ENCODE measurements at places on chromosomes 5 and 9.

DNA sequence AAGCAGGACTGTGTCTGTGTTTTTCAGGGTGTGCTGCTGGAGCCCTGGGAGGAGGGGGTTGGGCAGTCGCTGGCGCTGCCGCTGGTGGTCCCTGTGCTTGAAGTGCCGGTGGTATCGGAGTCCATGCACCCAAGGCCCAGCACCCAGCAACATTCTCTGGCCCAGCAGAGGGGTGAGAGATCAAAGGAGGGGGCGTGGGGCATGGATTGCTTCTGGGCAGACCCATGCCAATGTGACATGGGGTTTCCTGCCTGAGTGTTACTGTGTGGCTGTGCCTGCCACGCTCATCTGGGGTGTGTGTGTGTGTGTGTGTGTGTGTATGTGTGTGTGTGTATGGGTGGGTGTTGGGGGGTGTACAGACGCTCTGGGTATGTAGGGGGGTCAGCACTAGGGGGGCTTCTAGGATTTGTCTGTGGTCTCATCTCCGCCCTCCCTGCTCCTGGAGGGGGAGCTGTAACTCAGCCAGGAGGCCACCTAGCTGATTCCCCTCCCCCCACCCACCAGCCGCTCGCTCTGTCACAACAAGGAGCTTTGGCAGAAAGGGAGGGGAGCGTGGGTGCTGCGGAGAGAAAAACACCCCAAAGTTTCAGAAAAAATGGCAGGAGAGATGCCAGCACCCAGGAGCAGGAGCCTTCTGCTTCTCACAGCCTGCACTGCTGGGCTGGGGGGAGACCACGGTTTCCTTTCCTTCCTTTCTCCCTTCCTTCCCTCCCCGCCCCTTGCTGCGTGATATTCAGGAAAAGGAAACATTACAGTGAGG, 35.9 kb upstream of the HSPA9 start:
- no peak for DNase-seq

GRCh38 chr9:18324928-18325745, 148.8 kb upstream of the ADAMTSL1 start:
- DNase-seq, result no peak

DNA sequence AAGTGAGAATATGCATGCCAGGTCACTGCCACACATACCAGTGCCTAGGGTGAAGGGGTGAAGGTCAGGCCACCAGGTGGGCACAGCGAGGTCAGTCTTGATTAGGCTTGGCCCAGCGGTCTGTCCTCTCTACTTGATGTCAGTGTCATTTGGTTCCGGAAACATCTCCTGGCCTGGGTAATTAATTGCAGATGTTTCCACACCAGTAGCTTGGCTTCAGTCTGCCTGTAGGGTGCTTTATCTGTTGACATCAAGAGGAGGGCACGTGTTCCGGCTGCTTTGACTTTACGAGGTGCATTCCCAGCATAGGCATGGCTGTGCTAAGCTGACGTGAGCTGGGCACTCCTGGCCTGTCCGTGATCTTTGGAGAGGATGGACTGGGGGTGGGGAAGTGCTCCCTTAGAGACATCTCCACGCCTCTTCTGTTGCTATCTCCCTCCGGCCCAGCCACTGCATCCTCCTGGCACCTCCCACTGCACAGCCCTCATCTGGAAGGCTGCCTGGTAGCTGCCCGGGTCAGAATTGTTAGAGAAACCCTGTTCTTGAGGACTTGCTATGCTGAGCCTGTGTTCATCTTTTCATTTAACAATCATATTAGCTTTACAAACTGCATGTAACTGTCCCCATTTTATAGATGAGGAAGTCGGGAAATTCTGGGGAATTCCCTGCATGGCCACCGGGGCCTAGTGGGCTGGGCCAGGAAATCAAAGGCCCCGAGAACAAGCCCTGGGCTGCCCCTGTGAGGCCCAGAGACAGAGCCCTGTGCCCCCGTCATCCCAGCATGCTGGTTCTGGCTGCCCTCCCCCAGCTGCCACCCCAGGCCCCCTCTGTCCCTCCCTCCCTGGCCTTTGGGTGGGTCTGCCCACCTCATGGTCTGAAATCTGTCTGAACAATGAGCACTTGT, 29.1 kb downstream of the JADE2 start:
- no peak for DNase-seq

DNA sequence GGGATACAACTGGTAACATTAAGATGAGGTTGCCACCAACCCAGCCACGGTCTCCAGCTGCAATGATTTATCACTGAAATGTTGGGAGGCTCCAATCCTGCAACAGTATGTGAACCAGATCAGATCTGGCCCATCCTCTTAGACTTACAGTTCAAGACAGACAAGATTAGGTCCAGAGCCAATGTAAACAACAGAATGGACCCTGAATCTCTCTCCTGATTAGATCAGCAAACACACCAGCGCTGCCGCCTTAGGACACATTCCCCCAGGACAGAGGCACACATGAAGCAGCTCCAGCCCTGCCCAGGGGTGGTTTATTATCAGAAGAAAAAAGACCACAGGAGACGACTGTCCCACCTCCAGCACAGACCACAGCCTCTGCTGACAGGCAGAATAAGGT, 82.1 kb downstream of the SLIT3 start:
- DNase-seq, result no peak

DNA sequence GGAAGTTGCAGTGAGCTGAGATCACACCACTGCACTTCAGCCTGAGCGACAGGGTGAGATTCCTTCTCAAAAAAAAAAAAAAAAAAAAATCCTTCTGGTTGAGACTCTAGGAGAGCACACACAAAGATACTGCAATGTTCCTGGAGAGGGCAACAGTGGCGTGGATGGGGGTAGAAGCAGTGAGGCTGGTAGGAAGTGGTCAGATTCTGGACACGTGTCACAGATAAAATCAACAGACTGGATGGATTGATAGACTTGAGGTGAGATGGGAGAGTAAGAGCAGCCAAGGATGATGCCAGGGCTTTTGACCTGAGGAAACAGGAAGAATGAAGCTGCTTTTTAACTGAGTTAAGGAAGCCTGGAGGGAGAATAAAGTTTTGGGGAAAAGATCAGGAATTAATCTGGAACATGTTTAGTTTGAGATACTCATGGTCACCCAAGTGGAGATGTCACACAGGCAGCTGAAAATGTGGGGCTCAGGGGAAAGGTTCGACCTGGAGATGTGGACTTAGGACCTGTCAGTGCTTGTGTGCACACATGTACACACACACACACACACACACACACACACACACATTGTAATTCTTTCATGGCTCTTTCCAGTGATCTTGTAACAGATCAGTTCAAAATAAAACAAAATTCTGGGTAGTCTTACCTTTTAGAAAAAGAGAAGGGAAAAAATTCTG, 88.1 kb downstream of the FANCC start:
- no peak for DNase-seq

- DNase-seq, result no peak
Observed at GRCh38 chr9:35229779-35230143, 68.0 kb downstream of the UNC13B start.

GRCh38 chr5:135678640-135679268, 100.0 kb upstream of the CXCL14 start:
- no peak for DNase-seq

GRCh38 chr5:71528206-71528605, 58.9 kb upstream of the MCCC2 start:
- DNase-seq, result no peak

GRCh38 chr5:146751781-146752401, 126.7 kb downstream of the PPP2R2B start:
- peak; percentile 52 for DNase-seq

- DNase-seq, result no peak
Observed at GRCh38 chr5:26625099-26625498, 413.3 kb downstream of the CDH9 start.

GRCh38 chr5:147831465-147831864, at the start of gene SPINK1:
Gene SPINK1, minus strand, starts transcription at chr5:147831671. Its CDS starts 94 bp downstream, at chr5:147831577.
- no peak for DNase-seq

DNA sequence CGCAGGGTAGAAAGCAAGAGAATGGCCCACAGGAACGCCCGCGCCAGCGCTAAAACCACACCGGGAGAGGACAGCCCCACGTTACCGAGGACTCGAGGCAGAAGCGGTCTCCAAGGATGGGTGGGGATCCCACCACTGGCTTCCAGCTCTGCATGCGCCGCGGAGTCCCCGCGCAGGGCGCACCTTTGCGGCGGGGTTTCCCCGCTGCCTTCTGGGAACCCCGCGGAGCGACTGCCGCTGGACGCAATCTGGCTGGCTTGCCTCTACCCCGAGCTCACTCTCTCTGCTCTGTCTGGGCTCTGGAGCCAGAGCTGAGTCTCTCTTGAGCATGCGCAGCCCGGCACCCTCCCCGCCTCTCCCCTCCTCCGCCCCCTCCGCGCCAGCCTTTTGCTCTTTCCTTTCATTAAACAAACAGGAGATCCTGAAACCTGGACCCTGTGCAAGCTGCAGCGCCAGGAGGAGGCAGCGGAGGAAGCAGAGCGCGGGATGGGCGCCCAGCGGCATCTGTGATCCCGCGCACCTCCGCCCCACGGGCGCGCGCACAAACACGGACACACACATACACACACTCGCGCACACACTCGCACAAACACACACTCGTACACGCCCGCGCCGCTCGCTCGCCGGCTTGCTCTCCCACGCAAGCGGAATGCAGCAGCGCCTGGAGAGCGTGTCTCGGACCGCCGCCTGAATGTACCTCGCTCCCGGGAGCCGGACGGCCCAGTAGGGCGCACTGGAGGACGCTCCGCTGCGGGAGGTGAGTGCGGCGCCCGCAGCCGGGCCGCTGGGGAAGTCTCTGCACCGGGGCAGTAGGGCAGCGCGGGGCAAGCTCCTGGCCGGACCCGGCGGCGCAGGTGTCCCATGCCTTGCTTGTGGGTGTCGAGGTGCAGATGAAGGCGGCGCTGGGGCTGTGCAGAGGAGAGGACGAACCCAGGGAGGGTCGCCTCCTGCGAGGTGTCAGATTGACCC, at the start of gene PLPPR1:
TSS of gene PLPPR1 (plus strand) at position 382 of the 969 bp plus-strand sequence.
- DNase-seq, result peak; percentile 36

- no peak for DNase-seq
Observed at GRCh38 chr5:67058998-67059743, 137.4 kb downstream of the CD180 start.

GRCh38 chr5:135033901-135034235, at the start of gene PITX1:
Gene PITX1, minus strand, starts transcription at chr5:135034228. Its CDS starts 347 bp downstream, at chr5:135033881.
- DNase-seq, result no peak

GRCh38 chr9:116286297-116286696, 132.7 kb downstream of the PAPPA start:
- no peak for DNase-seq

- no peak for DNase-seq
Observed at GRCh38 chr5:14584848-14585247, 3.3 kb downstream of the OTULINL start.

GRCh38 chr9:83062651-83063527, at the start of gene RASEF:
Gene RASEF, minus strand, starts transcription at chr9:83063142. Its CDS starts 275 bp downstream, at chr9:83062867.
- DNase-seq, result peak; percentile 65

All from aorta (tissue), 5 donors.